ENCODE measurements at places on chromosomes 7 and 10. TPM values are rescaled to one million over a fixed set of nuclear protein-coding genes. Genes with fewer than 3 reads are reported as not detected.

Gene SUGCT
- 0.91 TPM for total RNA-seq

Gene AMPH
- total RNA-seq, result not detected

Gene POLR1F
- total RNA-seq, result 41.8 TPM

Gene NACAD
- 0.31 TPM for total RNA-seq

Gene SPDYE6
- not detected for total RNA-seq

GRCh38 chr7:81887098-81888090 is 117.5 kb upstream of the HGF start:
- no peaks in the 10 kb centered on the region for H3K27me3 ChIP-seq
- H3K4me3 ChIP-seq, result no peak overlapping the region
- DNase-seq, result no peak
- H3K36me3 ChIP-seq, result no peaks in the 10 kb centered on the region
- no peak overlapping the region for H3K27ac ChIP-seq

DNA sequence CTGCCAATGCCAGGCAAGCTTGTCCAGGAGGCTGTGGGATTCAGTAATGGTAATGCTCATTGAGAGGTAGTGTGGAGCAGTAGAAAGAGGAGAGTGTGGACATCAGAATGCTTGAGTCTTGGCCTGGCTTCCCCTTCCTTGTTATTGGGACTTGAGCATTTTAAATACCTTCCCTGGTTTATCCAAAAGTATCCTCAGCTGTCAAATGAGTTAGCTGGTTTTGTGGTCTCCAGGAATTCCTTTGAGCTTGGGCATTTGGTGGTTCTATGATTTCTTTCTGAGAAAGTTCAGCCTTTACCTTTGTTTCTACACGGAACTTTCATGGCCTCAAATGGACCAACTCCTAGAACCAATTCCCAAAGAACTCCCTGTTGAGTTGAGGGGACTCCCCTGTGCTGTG is 264.3 kb downstream of the PTEN start:
- H3K27ac ChIP-seq, result no peak overlapping the region
- H3K4me3 ChIP-seq, result no peak overlapping the region
- H3K36me3 ChIP-seq, result no peaks in the 10 kb centered on the region
- no peak for DNase-seq
- peaks cover 24% of the 10 kb centered on the region for H3K27me3 ChIP-seq
- peaks cover 4% of the 10 kb centered on the region for H3K4me1 ChIP-seq

DNA sequence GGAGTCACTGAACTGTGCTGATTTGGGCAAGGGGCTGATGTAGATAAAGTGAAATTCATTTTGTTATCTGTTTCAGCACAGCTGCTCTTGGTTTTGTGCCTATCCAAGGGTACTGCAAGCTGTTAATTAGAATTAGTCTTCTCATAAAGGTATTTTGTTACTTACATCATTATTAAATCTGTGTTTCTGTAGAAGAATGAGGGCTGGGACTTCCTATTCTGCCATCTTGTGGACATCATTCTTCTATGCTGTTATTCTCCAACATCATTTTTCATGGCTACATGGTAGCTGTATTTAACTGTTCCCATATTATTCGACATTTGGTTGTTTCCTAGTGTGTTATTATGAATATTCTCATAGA is 76.2 kb upstream of the CCDC71L start:
- DNase-seq, result no peak
- H3K4me3 ChIP-seq, result peak overlapping the region; percentile 8
- H3K27me3 ChIP-seq, result no peaks in the 10 kb centered on the region
- peaks cover 28% of the 10 kb centered on the region for H3K4me1 ChIP-seq

DNA sequence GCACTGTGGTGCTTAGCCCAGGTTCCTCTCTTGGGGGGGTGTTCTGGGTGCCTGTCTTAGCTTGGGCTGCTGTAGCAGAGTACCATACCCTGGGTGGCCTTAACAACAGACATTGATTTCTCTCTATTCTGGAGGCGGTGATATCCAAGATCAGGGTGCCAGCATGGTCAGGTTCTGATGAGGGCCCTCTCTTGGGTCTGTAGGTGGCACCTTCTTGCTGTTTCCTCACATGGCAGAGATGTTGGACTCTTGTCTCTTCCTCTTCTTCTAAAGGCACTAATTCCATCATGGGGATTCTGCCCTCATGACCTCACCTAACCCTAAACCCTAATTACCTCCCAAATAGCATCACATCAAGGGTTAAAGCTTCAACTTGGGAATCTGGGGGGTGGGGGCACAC is 19.9 kb upstream of the CRHR2 start:
- H3K27ac ChIP-seq, result no peak overlapping the region
- DNase-seq, result peak; percentile 81
- H3K27me3 ChIP-seq, result peaks cover 11% of the 10 kb centered on the region
- H3K4me1 ChIP-seq, result peaks cover 21% of the 10 kb centered on the region
- no peaks in the 10 kb centered on the region for H3K36me3 ChIP-seq

DNA sequence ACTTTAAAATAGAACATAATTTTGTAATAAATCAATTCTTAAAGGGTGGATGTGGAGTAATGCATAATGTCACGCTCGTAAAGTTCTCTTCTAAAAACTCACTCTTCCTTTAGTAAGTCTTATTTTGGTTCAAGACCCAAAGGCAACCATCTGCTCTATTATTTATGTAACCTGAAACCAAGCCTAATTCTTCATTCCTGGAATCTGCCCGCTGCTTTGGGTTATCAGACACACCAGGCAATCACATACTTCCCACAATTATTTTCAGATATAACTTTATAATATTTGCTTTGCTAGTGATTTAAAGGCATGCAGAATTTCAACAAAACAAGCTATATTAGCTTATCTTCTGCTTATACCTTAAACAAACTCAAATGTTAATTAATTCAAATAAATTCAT is 39.0 kb downstream of the RAB11FIP2 start:
- peaks cover 18% of the 10 kb centered on the region for H3K36me3 ChIP-seq
- no peak overlapping the region for H3K4me3 ChIP-seq
- H3K4me1 ChIP-seq, result peaks cover 3% of the 10 kb centered on the region
- H3K27me3 ChIP-seq, result no peaks in the 10 kb centered on the region

All from activated CD4-positive, alpha-beta T cell treated with anti-CD3 and anti-CD28 coated beads, Interleukin-2, amount 10 ng/mL, durations not matched to agents 24 days and 14 days (primary cell).